NCI-H1092 treated with DMSO at 0.1 percent for 48 hours (cell line): ENCODE measurements at places on chromosomes 1 and 21.

GRCh38 chr1:65265296-65265650 is 44.1 kb upstream of the DNAJC6 start:
- no peak for DNase-seq

GRCh38 chr1:175192111-175192629 is 406 bp downstream of the KIAA0040 start:
- DNase-seq: peak; percentile 42

- DNase-seq: no peak
These were observed 103.2 kb upstream of the JUN start for GRCh38 chr1:58887059-58887458.

- no peak for DNase-seq
These were observed 71.3 kb downstream of the MORN1 start for GRCh38 chr1:2320006-2320405.

DNA sequence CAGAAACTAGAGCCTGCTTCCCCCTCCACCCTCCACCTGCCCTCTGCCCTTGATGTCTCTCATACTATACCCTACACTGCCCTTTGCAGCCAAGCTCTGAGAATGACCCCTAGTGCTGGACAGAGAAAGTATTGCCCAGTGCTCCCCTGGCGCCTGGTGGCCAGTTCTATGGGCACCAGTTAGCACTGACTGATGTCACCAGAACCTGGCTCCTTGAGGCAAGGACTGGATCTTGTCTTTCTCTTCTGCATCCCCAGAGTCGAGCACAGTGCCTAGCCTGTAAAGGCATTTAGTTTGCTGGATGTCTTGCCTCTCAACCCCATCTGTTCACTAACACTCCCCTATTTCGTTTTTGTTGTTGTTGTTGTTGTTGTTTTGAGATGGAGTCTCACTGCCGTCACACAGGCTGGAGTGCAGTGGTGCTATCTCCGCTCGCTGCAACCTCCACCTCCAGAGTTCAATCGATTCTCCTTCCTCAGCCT is 5.9 kb downstream of the PHLDA3 start:
- no peak for DNase-seq

GRCh38 chr21:39385299-39386145 is 36.6 kb upstream of the HMGN1 start:
- peak; percentile 68 for DNase-seq

DNA sequence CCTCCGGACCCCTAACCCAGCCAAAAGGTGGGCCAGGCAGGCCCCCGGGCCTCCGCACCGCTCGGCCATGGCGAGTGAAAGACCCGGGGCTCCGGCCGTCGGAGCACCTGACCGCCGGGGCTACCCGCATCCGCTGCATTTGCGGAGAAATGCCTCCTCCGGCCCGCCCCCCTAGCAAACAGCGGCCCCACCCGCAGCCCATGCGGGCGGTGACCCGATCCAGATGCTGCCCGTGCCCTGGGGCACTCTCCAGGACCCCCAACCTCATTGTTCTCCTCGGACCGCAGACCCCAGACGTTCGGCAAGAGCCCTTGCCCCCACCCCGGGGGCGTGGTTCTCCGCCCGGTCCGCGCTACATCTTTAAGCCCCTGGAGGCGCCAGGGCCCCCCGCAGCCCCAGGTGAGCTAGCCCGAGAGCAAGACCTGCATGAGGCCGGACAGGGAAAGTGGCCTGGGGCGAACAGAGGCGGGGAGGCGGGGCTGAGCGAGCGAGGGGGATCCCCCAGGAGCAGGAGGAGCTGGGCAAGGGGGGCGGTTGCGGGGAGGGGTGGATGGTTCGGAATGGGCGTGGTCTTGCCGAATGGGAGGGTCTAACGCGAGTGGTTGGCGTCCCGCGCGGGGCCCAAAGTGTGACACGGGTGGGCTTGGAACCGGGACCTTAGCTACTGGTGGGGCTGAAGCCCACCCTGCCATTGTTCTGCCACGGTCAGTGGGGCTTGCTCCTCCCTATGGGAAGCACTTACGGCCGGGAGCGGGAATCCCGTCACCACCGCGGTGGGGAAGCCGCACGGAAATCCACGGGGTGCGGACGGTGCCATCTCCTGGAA is 6.3 kb upstream of the CRYBG2 start:
- no peak for DNase-seq

DNA sequence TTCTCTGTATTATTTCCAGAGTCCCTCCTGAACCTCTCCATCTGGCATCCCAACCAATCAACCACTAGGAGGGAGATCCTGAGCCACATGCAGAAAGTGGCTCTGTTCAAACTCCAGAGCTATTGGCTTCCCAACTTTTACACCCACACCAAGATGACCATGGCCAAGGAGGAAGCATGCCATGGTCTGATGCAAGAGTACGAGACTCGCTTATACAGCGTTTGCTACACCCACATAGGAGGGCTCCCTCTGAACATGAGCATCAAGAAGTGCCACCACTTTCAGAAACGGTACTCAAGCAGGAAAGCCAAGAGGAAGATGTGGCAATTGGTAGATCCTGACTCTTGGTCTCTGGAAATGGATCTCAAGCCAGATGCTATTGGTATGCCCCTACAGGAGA is 23.6 kb downstream of the RGSL1 start:
- DNase-seq: no peak

- DNase-seq: no peak
These were observed 26.1 kb downstream of the SPAG17 start for GRCh38 chr1:118158924-118159323.

DNA sequence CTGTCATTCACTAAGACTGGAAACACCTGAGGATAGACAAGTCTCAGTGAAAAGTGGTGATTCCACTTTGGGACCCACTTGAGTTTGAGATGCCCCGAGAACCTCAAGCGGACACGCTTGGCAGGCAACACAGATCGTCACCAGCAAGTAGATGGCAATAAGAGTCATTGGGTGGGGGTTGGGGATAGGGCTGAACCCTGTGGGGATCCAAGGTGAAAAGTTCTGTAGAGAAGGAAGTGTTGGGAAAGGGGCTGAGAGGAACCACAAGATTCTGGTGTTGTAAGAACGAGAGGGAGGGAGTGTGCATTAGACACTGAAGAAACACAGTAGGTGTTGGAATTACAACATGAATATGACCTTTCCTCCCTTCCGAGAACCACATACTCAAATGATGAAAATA is 45.4 kb upstream of the TDRD10 start:
- DNase-seq: no peak

DNA sequence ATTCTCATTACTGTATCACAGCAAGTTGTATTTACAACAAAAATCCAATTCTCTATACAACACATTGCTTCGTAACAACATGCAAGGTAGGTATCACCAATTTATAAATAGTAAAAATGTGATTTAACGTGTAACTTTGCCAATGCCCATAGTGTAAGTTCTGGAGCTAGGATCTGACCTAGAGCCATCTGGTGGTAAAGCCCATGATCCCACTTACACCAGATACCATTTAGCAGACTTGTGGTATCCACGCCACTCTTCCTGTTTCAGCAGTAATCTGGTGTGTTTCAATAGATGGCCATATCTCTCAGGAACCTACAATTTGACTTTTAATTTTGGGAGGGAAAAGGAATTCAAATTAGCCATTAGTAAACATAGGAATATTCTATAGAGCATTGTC is 10.2 kb downstream of the SETSIP start:
- DNase-seq: no peak

DNA sequence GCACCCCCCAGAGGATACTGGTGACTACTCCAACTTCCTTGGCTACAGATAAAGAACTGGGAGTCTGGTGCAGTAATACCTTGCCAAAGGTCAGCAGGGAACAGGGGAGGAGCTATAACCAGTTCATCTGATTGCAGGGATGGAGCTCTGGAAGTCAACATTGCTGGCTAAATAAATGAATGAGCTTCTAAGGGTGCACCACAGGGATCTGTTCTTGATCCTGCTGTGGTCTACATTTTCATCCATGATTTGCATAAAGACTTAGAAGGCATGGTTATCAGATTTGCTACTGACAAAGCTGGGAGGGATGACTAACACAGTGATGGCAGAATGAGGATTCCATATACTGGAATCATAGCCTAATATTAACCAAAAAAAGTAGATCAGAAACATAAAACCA is 18.3 kb downstream of the PLEKHA6 start:
- DNase-seq: no peak

GRCh38 chr1:25513666-25514065 is 29.7 kb upstream of the LDLRAP1 start:
- no peak for DNase-seq

GRCh38 chr21:28791595-28792282 is 200.9 kb downstream of the LTN1 start:
- DNase-seq: no peak

GRCh38 chr1:29133861-29134694 is 10.4 kb upstream of the TMEM200B start:
- no peak for DNase-seq

DNA sequence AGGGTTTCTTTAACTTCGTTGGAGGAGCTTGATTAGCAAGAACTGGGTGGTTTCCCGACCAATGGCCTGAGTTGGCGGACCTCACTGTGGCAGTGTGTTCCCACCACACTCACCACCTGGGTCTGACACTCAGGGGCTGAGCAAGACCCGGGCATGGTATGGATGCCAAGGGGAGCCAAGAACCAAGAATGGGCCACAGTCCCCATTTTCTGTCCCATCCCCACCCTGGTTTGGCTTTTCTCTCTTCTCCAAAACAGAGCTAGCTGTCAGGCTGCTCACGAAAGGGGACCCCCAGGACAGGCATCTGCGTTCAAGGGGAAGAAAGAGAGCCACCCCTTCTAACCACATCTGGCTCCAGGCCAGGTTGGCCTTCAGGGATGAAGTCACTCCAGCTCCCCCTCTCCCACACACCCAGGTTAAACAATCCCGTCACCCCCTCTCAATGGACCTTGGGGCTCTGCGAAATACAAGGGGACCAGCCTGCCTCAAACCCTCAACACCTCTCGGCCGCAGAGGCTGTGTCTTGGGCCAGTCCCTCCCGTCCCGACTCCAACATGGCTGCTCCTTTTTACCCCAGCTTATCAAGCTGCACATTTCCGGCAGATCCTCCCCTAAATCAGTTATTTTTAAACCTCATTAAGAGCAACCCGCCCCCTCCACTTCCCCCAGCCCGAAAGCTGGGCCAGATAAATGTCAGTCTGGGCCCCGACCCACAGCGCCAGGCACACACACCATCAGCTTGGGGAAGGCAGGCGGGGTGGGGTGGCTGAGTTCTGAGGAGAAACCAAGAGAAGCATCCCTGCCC is 3.4 kb downstream of the TAGLN2 start:
- DNase-seq: no peak

GRCh38 chr1:214565310-214565709 is 13.9 kb upstream of the PTPN14 start:
- no peak for DNase-seq

- DNase-seq: no peak
These were observed 113.5 kb downstream of the PRDM2 start for GRCh38 chr1:13813398-13814012.

DNA sequence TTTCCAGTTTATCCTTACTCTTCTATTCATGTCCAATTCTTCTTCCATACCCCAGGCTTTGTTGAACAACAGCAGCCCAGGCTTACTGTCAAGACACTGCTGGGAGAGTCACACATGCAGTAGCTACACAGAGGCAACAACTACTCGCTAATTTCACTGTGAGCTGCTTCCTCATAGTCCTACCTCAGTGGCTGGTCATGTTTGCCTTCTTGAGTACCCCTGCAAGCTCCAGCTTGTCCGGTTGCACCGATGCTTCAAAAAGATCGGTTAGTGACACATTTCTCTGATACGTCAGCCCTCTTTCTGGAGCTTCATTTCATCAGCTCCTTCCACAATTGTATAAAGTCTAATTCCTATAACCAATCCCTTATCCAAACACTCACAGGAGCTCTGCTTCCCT is 246.7 kb upstream of the NFIA start:
- no peak for DNase-seq

DNA sequence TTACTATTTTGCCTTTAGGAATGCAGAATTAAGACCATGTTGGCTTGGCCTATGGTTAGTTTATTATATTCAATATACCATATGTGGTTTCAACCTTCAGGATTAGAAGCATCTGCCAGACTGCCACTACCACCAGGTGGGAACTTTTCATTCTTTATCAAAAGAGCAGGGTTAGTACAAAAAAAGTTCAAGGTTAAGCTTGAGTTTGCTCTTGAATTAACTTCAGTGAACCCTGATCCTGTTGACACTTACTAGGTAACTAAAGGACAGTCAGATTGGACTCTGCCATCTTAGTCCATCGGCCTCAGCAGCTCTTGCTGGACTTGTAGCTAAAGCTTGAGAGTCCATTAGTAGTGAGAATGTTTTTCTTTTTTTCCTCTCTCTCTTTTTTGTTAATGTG is 22.1 kb downstream of the CLIC4 start:
- DNase-seq: no peak

DNA sequence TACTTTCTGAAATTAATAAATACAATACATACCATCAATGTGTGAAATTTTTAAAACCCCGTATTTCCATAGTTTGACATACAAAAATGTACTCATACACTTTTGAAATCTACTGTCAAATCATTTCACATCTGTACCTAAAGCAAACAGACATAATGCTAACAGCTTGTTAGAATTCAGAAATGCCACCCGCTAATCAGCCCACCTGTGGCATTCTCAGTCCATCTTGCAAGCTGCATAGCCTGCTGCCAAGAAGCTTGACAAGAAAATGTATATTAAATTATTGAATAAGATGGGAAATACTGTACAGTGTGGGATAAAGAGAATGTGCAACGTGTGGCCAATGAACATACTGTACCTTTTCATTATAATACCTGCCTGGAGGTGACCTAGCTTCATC is 55.1 kb downstream of the ZBTB18 start:
- DNase-seq: no peak

- DNase-seq: no peak
These were observed 51.7 kb upstream of the MRPS6 start for GRCh38 chr21:34021726-34022125.

- no peak for DNase-seq
These were observed 413.3 kb upstream of the ZRANB2 start for GRCh38 chr1:71494163-71494562.

DNA sequence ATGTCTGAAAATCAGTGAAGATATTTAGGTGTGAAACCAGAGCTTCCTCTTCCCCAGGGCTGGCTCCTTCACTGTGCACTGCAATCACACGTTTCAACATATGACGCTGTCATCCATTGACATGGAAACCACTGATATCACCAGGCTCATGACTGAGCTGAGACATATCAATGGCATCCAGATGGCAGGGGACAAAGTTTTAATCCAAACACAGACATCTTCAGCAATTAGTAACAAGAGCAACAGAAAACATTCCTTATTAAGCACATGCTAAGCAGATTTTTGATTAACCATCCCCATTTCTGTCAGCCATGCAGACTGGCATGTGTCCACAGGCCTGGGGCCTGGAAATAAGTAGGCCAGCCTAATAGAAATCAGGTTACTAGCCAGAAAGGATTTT is 108.0 kb upstream of the ADAR start:
- DNase-seq: no peak

- DNase-seq: no peak
These were observed 29.0 kb downstream of the NEK7 start for GRCh38 chr1:198185759-198186158.

DNA sequence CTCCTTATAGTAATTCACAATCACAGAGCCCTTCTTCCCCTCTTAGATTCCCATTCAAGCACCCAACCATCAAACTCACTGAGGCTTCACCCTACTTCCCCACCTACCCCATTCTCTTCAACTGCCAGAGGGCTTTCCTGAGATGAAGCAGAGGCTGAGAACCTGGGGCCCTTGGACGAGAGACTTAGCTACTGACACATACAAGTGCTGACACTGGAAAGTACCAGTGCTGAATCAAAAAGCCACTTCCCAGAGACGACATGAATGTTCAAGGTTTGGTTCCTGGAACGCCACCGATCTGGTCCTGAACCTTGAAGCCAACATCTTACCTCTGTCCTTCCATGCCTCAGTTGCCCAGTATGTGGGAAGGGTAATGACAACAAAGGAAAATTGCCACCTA is 16.6 kb upstream of the RAP1A start:
- no peak for DNase-seq

- no peak for DNase-seq
These were observed 387.8 kb upstream of the LYPLAL1 start for GRCh38 chr1:218785928-218786327.
